CD4-positive, alpha-beta T cell treated with Interleukin-6 for 4 hours (primary cell): ENCODE measurements at places on chromosomes 11 and 22.

DNA sequence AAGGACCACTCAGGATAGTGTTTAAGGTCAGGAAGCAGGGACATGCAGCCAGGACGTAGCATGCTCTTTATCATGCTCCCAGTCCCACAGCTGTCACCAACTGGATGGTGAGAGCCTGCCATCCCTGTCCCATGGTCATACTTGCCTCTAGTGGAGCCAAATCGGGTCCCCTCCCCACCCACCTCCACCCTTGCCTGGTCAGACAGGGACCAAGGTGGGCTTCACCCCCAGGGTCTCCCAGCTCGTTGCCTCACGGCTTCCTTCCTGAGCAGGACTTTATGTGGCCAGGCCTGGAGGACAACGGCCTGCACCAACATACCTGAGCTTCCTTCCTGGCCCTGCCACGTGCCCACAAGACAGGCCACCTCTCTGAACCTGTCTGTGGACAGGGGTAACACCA lies 19.8 kb downstream of the A4GALT start:
- DNase-seq: no peak

DNA sequence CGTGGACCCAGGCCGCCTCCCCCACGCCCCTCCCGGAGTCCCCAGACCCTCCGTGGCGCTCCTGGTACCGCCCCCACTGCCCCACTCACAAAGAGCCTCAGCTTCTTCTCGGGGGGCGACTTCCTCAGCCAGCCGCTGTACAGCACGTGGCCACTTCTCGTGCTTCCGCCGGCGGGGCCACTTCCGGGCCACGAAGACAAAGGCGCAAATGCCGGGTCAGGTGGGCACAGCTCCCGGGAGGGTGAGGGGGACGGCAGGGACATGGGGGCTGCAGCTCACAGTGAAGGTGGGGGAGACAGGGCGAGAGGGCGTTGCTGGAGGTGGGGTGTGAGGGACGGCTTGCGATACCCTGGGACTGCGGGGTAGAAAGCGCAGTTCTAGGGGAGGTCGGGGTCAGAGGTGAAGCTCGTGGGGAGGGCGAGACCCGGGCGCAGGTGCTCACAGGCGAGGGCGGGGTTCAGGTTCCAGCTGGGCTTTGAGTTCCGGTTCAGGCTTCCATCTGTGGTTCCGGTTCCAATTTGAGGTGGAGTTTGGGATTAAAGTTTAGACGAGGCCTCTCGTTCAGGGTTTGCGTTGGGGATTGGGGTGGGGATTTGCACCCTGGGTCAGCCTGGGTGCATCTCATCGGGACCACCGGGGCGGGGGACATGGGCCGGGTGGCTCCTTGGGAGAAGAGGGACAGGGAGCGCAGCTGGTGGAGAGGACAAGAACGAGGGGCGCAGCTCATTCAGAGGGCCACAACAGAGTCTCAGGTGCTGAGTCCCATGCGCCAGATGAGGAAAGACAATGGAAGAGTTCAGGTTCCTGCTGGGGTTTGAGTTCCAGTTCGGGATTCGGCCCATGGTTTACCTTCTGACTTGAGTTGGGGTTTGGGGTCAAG lies at the start of gene GAB4:
Gene GAB4 (minus strand): TSS at position 371 of the 880 bp plus-strand sequence. CDS start 108 bp downstream, at position 263.
- no peak for DNase-seq

- no peak for DNase-seq
These were observed 58.1 kb upstream of the NECTIN1 start for GRCh38 chr11:119787074-119787461.

- DNase-seq: peak; percentile 94
These were observed 65.1 kb downstream of the ETS1 start for GRCh38 chr11:128522055-128522942.

GRCh38 chr11:100957499-100957898 lies 172.1 kb downstream of the PGR start:
- no peak for DNase-seq

GRCh38 chr11:80443177-80443576 lies 1002.3 kb upstream of the TENM4 start:
- no peak for DNase-seq

DNA sequence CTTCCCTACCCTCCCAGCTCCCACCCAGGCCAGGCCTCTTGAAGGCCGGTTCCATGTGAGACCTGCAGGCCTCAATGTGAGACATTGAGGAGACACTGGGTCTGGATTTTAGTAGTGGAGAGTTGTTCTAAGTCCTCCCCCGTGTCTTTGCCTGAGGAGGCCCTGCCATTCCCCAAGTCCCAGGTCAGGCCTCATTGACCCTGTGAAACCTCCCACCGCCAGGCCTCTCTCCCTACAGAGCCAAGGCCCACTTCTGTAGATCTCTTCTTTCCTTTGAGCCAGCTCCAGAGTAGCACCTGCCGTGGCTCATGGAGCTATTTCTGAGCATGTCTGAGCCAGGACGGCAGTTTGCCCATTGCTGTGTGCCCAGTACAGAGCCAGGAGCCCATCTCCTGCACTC lies 1419.6 kb downstream of the TBC1D22A start:
- DNase-seq: no peak

- no peak for DNase-seq
These were observed 6.0 kb upstream of the NPTXR start for GRCh38 chr22:38849811-38850210.
